Breast epithelium (tissue), 4 donors: ENCODE measurements at places on chromosomes 1 and 21. TPM values are rescaled to one million over a fixed set of nuclear protein-coding genes. Genes with fewer than 3 reads are reported as not detected.

- H3K27me3 ChIP-seq, result no peaks in the 10 kb centered on the region
- no peak overlapping the region for H3K27ac ChIP-seq
- no peak for DNase-seq
- H3K4me3 ChIP-seq, result no peak overlapping the region
These were observed 221.6 kb downstream of the RHOU start for GRCh38 chr1:228956864-228957263.

Gene GPR3
- not detected for total RNA-seq

Gene RCAN3
- 22.7 TPM for total RNA-seq

- no peaks in the 10 kb centered on the region for H3K4me1 ChIP-seq
- H3K36me3 ChIP-seq, result no peaks in the 10 kb centered on the region
- no peak for DNase-seq
- H3K27ac ChIP-seq, result no peak overlapping the region
These were observed 44.9 kb upstream of the RAB3GAP2 start for GRCh38 chr1:220317161-220317560.

- no peak overlapping the region for H3K4me3 ChIP-seq
- no peak overlapping the region for H3K27ac ChIP-seq
- no peak for DNase-seq
- H3K27me3 ChIP-seq, result no peaks in the 10 kb centered on the region
- no peaks in the 10 kb centered on the region for H3K4me1 ChIP-seq
- no peaks in the 10 kb centered on the region for H3K36me3 ChIP-seq
These were observed 12.4 kb downstream of the USP25 start for GRCh38 chr21:15742052-15742670.

Gene CLIC6
- total RNA-seq, result 14.4 TPM

DNA sequence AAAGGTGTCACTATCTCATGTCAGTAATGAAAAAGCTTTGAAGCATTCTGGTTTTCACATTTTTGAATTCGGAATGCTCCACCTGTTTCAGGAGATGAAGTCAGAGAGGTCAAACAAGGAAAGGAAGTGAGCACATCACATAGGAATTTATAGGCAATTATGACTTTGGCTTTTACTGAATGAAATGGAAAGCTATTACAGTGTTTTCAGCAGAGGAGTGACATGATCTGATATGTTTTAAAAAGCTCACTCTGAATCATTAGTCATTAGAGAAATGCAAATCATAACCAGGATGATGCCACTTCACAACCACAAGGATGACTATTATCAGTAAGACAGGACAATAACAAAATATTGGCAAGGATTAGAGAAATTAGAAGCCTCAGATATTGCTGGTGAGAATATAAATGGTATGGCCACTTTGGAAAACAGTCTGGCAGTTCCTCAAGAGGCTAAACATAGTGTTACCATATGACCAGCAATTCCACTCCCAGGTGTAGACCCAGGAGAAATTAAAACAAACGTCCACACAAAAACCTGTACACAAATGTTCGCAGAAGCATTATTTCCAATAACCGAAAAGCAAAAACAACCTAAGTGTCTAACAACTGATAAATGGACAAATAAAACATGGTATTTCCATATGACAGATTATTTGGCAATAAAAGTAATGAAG, 7.5 kb downstream of the TAF1A start:
- no peaks in the 10 kb centered on the region for H3K36me3 ChIP-seq
- H3K4me1 ChIP-seq, result no peaks in the 10 kb centered on the region
- H3K4me3 ChIP-seq, result no peak overlapping the region
- no peak overlapping the region for H3K27ac ChIP-seq
- H3K27me3 ChIP-seq, result no peaks in the 10 kb centered on the region
- no peak for DNase-seq

Gene OR6K3
- total RNA-seq, result not detected

DNA sequence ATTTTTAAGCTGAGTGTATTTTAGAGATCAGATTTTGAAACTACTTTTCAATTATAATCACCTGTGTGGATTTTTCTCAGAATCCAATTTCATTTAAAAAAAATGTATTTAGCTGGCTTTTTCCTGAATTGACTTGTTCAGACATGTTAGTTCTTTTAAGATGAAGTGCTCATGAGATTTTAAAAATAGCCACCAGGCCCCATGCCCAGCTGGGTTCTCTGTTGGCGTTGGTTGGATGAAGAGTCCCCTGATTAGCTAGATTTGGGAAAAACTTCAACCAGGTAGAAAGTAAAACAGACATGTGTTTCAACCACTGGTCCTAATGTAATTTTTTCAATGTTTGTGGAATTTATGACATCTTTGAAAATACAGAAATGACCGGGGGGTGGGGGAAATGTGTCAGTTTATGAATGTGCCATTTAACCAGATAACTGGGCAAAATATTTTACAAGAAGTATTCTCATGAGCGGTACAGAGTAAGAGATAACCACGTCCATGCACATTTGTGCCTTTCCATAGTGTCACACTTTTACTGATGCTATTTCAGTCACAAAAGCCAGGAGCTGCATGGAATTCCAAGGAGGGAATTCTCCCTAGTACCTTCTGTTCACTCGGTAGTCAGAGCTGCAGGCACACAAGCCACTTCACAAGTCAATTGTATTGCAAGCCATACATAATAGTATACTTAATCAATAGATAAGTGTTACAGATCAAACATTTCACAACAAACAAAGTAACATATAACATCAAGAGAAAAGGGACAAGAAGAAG, 51.1 kb downstream of the KCNK1 start:
- H3K27ac ChIP-seq, result no peak overlapping the region
- DNase-seq, result peak; percentile 30
- H3K4me1 ChIP-seq, result no peaks in the 10 kb centered on the region
- no peaks in the 10 kb centered on the region for H3K36me3 ChIP-seq
- no peaks in the 10 kb centered on the region for H3K27me3 ChIP-seq

GRCh38 chr1:245195398-245195797, 40.6 kb downstream of the KIF26B start:
- no peaks in the 10 kb centered on the region for H3K27me3 ChIP-seq
- no peak overlapping the region for H3K27ac ChIP-seq

DNA sequence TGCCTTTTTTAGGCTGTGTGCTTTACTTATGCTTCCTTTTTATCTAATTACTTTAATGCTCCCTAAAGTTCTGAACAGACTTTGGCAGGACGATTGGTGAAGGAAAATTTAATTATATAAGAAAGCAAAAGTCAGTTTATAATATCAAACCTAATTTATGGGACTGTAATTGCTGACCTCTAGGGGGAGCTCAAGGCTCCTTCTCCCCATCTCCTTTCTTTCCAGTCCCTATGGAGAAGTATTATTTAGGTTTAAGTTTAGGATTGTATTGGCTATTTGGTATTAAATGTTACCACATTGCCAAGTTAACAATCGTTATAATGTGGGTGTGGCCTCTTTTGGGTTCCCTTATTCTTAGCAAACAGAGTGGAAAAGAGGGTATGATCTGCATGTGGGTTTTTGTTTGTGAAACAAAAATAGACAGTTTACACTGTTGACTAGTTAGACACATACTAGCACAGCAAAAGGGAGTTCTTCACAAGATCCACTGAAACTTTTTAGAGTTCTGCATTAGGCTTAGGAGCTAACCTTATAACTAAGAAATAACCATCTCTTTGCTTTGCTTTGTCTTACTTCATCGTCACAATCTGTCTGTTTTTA, 48.2 kb upstream of the TNFSF4 start:
- no peak overlapping the region for H3K27ac ChIP-seq
- no peaks in the 10 kb centered on the region for H3K27me3 ChIP-seq
- DNase-seq, result no peak
- no peaks in the 10 kb centered on the region for H3K36me3 ChIP-seq
- no peak overlapping the region for H3K4me3 ChIP-seq

Gene GNG4
- total RNA-seq, result 2.9 TPM

DNA sequence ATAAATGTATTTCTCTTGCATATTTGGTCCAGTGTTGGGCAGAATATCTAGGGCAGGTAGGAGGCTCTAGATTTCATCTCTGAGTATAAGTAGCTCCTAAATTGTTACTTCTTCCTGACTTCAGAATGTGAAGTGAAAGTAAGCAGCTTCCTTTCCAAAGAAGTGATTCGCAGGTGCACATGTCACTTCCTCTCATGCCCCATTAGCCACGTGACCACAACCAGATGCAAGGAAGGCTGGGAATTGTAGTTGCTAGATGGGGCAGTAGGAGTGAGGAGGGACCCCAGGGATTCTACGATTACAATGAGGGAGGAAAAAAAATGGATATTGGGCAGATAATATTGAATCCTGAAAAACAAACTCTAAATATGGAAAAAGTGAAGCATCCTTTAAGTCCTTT, 113.2 kb upstream of the CYYR1 start:
- no peak overlapping the region for H3K4me3 ChIP-seq
- H3K4me1 ChIP-seq, result no peaks in the 10 kb centered on the region
- no peaks in the 10 kb centered on the region for H3K27me3 ChIP-seq
- H3K27ac ChIP-seq, result no peak overlapping the region

Gene LRRC38
- not detected for total RNA-seq

Gene SLC25A33
- 8.8 TPM for total RNA-seq

DNA sequence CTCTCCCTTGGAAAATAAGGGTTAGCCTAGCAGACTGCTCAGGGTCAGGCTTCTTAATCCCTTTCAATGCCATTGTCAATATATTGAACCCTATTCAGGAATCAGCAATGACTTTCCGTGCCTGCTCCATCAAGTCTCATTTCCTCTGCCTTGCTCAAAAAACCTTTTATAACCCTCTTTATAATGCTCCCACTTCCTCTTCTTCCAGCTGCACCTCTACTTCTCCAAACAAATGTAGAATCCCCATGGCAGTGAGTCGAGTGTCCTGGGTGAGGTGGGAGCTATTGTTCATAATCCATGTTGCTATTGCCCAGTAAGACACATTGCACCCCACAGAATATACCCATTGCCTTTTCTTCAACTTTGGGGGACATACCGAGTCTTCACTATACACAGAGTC, 58.6 kb downstream of the OLIG1 start:
- H3K4me3 ChIP-seq, result no peak overlapping the region
- H3K27me3 ChIP-seq, result peaks cover 30% of the 10 kb centered on the region
- H3K27ac ChIP-seq, result no peak overlapping the region
- no peaks in the 10 kb centered on the region for H3K4me1 ChIP-seq
- DNase-seq, result no peak

DNA sequence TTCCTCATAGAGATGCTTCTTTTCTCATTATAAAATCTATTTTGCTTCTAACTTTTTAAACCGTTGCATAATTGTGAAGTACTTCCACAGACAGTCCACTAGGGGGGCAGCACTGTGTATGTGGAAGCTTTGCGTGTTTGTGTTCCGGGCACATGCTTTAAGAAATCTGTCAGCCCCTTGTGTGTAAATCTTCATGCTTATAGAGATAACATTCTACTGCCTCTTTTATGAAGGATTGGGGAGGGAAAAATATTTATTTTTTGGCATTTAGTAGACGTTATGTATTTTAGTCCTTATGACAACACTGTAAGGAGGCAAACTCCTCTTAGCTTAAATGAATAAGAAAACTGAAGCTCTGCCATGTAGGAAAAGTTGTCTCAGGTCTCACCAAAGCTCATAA, 157.3 kb upstream of the PTGFR start:
- DNase-seq, result no peak
- H3K27me3 ChIP-seq, result no peaks in the 10 kb centered on the region
- H3K27ac ChIP-seq, result no peak overlapping the region

GRCh38 chr1:184974056-184974836, at the start of gene NIBAN1:
TSS of gene NIBAN1 (minus strand) at chr1:184974508. CDS start at chr1:184974356, 152 bp downstream.
- peak; percentile 79 for DNase-seq
- H3K36me3 ChIP-seq, result no peaks in the 10 kb centered on the region
- peak within 1 kb of the TSS; percentile 86 for H3K4me3 ChIP-seq
- H3K4me1 ChIP-seq, result peaks cover 3% of the 10 kb centered on the region

Gene CLCA4
- total RNA-seq, result 0.16 TPM

DNA sequence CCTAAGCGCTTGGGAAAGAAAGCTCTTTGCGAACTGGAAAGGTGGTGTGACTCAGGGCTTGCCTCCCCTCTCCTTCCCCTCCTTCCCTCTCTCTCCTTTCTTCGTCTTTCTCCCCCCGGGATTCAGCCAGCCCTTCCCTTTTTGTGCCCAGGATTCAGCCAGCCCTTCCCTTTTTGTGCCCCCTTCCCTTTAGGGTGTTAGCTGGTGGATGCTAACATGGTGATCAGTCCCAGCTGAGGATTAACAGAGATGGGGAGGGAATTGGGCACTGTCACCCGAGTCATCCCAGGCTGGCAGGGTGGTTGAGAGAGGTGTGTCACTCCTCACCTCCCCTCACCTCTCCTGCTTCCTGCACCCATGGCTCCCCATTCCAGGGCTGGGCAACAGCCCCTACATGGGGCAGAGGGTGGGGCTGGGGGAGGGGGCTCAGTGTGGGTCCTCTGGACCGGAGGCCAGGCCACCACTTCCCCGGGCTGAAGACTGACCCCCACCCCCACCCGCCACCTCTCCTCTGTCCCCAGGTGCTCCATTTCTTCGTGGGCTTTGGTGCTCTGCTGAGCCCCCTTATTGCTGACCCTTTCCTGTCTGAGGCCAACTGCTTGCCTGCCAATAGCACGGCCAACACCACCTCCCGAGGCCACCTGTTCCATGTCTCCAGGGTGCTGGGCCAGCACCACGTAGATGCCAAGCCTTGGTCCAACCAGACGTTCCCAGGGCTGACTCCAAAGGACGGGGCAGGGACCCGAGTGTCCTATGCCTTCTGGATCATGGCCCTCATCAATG, 51.5 kb downstream of the ELK4 start:
- DNase-seq, result no peak
- no peak overlapping the region for H3K27ac ChIP-seq
- H3K4me1 ChIP-seq, result no peaks in the 10 kb centered on the region
- no peaks in the 10 kb centered on the region for H3K36me3 ChIP-seq
- H3K4me3 ChIP-seq, result no peak overlapping the region

Gene TRIM17
- total RNA-seq, result 9.5 TPM

Gene TAS1R3
- total RNA-seq, result not detected

DNA sequence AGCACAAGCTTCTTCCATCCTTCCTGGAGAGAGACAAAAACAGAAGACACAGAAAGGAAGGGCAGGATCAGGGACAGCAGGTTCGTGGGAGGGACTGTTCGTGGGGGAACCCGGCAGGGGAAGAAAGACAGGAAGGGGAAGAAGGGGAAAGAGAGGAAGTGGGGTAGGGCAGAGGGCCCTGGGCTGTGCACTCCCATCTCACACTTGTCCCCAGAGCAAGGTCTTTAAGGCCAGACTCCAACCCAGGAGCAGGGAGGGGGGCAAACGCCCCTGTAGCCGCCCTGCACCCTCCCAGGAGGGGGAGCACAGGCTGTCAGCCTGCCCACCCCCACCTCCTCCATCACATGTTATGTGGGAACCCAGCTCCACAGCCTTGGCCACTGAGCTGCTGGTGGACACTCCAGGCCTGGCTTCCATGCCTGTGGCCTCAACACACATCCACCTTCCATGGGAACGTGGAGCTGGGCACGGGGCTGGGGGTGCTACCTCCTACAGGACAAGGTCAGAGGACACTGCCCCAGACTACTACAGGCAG, 9.3 kb downstream of the SLC19A1 start:
- H3K27ac ChIP-seq, result no peak overlapping the region
- no peaks in the 10 kb centered on the region for H3K27me3 ChIP-seq
- DNase-seq, result no peak
- no peak overlapping the region for H3K4me3 ChIP-seq
- no peaks in the 10 kb centered on the region for H3K36me3 ChIP-seq
- no peaks in the 10 kb centered on the region for H3K4me1 ChIP-seq

DNA sequence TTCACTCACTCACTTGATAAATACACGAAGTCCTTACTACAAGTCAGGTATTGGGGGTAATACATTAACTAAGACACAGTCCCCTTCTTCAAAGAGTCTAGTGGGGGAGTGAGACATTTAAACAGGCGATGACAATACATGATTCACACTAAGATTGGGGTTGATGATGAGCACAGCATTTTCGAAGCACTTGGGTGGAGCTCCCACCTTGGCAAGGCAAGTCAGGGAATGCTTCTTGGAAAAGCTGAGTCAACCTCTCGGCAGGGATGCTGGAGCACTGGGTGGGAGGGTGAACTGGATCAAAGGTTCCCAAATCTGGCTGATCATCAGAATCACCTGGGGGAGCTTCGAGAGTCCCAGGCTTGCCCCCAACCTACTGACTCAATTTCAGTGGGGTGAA, 57.9 kb upstream of the ENAH start:
- H3K27ac ChIP-seq, result peak overlapping the region; percentile 38
- no peak for DNase-seq
- H3K4me1 ChIP-seq, result no peaks in the 10 kb centered on the region
- no peak overlapping the region for H3K4me3 ChIP-seq
